ENCODE measurements at places on chromosomes 7 and 10.
A peak's percentile ranks its signal among the peaks of the same experiment; 100 is the strongest.

DNA sequence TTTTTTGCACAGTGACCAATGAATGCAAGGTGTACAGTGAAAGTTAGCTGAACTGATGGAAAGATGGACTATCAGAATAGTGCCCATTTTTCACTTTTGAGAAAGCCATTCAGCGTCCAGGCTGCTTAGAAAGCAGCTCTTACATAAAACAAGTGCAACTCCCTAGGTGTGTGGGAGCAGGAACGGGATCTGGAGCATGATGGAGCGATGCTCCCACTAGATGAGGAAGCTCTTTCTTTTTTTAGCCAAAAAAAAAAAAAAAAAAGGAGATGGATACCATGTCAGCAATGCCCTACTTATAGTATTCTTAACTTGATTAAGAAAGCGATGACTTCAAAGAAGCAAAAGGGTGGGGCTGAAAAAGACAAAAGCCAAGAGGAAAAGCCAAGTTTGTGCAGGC, 925.5 kb downstream of the GATA3 start:
- no peak for DNase-seq

DNA sequence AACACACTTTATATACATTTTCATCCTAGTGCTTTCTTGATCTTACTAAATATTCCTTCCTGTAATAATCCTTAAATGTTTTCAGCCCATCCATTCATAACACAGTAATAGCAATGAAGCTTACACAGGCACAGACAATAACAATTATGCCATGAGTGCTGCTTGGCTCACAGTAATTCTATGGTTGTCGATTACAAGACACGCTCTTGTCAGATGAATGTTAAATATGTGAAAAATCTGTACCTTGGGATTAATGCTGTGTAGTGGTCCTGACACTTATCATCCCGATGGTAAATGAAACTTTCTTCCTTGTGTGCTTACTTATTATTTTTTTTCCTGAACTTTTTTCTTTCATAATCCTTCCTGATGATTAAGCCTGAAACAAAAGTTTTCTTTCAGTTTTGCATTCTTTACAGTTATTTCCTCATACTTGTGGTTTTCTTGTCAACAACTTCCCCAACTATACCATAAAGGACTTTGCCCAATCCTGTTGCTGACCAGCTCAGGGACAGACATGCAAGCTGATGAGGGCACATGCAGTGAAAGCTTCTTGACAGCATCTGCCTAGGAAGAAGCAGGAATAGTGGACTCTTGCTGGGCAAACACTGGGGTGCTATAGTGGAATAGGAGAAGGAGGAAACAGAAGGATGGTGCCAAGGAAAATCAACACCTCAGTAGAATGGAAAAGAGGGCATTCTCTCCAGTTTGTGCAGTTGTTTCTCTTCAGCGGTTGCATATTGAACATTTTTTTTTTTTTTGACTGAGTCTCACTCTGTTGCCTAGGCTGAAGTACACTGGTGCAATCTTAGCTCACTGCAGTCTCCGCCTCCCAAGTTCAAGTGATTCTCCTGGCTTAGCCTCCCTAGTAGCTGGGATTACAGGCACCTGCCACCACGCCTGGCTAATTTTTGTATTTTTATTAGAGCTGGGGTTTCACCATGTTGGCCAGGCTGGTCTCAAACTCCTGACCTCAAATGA, 6.7 kb upstream of the MGAM2 start:
- DNase-seq = no peak

- DNase-seq = no peak
Measured at GRCh38 chr7:18974803-18975202, 142.6 kb downstream of the TWIST1 start.

DNA sequence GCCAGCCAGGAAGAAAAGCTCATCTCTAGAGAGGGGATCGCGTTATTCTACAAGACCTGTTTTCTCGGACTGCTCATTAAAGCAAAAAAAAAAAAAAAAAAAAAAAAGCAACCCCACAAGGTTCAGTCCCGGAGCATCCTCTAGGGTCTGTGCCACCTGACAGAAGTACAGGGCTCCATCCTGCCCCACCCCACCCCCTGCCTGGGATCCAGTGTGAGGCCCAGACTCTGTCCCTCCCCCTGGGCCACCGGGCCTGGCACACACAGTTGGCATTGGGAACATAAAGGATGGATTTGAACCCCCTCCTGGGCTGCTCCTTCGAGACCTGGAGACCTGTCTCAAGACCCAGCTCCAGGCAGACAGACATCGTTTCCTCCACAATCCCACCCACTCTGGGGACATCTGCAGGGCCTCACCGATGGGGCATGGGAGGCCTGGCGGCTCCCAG, 688 bp downstream of the ORAI2 start:
- DNase-seq = peak; percentile 74
